Activated CD4-positive, alpha-beta T cell treated with anti-CD3 and anti-CD28 coated beads, Interleukin-2, amount 10 ng/mL, durations not matched to agents 7 days and 5 days (primary cell): ENCODE measurements at places on chromosomes 6 and 20. TPM values are rescaled to one million over a fixed set of nuclear protein-coding genes. Genes with fewer than 3 reads are reported as not detected.

SLC52A3 gene
- not detected for total RNA-seq

GRCh38 chr6:34990971-34991560 is 102.0 kb downstream of the ANKS1A start:
- DNase-seq = no peak

DNA sequence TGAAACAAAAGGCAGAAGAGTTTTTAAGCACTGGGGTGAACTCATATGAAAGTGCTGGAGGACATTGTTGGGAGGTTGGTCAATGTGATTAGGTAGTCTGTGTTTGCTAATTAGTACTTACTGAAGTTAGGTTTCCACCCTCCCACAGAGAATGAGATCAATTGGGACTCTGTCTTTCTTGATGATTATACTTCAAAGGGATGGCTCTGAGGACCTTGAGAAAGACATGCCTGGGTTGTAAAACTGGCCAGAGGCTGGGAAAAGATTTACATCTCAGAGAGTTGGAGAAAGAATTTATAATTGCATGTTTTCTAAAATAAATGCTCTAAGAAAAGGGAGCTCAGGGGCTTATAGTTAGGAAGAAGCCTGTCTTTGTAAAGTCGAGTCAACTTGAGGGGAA is 74.0 kb downstream of the CD109 start:
- no peak for DNase-seq

- no peak for DNase-seq
Measured at GRCh38 chr6:169839029-169839481, 87.6 kb downstream of the ERMARD start.

DNA sequence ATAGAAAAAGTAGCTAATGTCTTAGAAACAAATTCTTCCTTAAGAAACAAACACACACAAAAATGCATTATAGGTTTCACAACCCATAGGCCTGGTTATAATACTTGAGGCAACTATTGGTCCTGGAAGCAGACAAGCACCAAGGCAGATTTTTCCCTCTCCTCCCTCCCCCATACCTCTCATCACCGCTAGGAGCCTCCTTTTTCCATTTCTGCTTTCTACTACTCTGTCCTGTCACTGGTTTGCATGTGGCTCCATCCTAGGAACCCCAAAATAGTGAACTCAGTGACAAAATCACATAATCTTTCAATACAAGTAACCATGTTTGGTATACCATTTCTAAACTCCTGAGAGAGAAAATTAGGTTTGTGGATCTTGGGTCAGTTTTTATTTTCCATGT is 66.1 kb downstream of the HMGCLL1 start:
- no peak for DNase-seq

- no peak for DNase-seq
Measured at GRCh38 chr6:146859795-146860495, 261.2 kb downstream of the ADGB start.
